ENCODE measurements at places on chromosomes 11 and 22.

- DNase-seq, result no peak
These were observed 80.1 kb upstream of the ALX4 start for GRCh38 chr11:44389963-44390605.

GRCh38 chr22:36220451-36220921, 18.8 kb downstream of the APOL2 start:
- DNase-seq, result no peak

DNA sequence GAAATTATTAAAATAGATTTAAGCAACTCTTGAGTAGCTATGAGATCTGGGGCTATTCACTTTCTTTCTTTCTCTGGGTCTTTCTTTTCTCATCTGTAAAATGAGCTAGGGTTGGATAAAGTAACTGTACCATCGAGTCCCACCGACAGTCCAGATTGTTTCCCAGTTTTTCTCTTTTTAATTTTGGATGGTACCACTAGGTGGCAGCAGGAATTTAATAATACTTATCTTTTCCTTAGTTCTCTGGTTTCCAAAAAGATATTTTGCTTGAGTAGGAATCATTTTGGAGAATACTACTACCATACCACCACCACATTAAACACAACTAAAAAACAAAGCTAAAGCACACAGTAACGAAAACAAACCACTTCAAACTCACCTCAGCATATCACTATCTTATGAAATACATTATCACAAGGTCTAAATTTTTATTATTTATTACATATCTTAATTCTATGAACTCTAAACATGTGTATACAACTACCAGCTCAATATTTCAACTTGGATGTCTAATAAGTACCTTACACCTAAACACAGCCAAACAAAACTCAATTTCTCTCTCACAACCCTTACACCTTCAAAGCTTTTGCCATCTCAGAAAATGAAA, 584.0 kb downstream of the KCNA4 start:
- no peak for DNase-seq

DNA sequence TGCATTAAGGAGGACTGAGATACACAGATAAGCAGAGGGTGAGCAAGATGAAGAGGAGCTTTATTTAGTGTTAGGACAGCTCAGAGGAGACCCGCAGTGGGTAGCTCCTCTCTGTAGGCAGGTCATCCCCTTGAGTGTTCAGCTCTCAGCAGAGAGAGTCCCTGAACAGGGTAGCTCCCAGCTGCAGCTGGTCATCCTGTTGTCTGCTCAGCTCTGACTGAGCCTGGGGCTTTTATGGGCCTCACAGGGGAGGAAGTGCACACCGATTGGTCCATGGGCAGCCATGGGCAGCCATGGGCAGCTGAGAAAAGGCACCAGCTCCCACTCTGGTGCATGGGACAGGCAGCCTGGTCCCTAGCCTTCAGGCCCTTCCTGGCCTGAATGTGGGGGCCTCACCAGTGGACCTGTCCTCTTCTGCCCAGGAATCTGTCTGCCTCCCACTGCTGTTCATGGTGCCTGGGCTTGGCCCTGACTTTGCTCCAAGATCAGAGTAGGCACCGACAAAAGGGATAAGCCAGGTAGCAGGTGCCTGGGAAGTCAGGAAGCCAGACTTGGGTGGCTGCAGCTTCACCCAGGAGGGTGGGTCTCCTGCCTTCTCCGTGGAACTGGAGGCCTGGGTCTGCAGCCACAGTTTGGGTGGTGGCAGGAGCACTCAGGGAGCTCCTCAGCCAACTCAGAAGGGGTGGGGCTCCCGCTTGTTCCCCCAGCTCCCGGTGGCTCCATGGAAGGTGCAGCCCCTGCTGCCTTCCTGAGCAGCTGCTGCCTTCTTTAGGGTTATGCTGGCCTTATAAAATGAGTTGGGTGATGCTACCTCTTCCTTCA, 54.7 kb downstream of the MYEOV start:
- DNase-seq, result no peak

- no peak for DNase-seq
These were observed 20.8 kb upstream of the PICALM start for GRCh38 chr11:86089659-86090058.

DNA sequence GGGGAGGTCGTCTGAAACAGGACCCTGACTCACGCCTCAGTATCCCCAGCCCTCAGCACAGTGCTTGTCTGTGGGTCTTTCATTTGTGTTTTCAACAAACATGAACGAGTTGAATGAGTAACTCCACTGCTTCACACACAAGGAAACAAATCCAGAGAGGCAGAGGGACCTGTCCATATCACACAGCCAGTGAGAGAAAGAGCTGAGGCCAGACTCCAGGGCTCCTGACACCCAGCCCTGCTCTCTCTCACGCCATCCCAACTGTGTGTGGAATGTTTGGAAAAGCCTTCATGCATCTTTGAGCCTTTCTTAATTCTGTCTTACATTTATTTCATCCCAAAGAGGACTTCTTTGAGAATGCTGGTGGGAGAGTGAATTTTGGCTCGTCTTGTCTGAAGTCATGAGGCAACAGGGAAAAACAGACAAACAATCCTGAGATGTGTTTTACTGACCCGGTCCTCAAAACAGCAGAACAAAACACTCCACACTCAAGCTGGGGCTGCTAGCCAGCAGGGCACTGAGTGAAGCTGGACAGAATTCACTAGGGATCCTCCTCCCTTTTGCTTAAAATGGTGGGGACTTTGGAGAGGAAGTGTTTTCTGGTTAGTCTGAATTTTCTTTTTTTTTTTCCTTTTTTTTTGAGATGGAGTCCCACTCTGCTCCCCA, 19.7 kb upstream of the ALG8 start:
- no peak for DNase-seq

DNA sequence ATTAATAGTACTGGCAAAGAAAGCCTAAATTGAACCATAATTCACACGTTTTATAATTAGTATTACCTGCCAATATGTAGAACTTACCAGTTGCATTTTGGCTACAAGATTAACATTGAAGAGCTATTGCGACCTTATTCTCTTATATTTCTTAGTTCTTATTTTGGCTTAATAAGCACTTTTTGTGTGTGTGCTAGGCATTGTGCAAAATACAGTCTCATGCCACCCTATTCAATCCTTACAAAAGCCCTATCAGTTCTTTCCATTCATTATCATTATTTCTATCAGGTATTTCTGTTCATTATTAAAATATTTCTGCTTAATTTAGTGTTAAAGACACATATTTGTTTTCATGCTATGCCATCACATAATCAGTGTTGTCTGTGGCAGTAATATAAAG, 41.2 kb downstream of the MAML2 start:
- DNase-seq, result no peak

DNA sequence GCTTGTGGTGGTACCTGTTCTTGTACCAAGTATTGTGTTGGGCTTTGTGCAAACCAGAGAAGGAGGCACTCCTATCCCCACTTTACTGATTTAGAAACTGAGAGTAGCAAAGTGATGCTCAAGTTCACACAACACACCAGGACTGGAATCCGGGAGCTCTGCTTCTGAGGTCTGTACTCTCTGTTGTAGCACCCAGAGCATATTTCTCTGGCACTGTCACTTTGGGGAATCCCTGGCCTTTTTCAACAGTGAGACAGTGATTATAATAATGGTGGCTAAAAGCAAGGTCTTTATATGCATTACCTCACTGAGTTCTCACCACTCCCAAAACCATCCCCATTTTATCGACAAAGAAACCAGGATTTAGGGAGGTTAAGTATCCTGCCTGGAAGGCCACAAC, 362.4 kb downstream of the TENM4 start:
- no peak for DNase-seq

DNA sequence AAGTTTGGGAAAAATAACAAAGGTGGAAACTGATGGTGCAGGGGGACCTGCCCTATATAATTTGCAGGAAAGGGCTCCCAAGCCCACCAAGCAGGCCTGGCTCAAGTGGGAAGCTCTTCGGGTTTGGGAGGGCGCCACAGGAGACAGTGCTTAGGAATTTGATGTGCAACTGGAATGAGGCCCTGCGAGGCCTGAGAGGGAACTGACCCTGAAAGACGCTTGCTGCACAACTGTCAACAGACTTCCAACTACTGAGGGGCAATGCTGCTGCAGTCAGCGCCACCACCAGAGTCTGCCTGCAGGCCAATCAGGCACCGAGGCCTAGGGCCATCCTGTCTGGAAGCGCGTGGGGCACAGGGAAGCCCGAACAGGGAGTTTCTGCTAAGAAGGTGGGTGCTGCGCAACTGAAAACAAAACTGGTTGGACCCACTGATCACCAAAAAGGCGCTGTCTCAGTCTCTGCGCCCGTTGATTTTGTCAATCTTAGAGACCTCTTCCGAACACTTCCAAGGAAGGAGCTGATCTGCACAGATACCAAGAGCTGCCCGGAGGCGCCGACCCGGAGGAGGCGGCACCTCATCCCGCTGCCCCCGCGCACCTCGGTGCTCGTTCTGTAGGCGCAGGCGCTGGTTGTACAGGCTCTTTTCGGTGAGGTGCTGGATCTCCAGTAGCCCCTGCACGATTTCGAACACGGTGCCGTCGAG, 667 bp downstream of the DGCR6L start:
- DNase-seq, result no peak

DNA sequence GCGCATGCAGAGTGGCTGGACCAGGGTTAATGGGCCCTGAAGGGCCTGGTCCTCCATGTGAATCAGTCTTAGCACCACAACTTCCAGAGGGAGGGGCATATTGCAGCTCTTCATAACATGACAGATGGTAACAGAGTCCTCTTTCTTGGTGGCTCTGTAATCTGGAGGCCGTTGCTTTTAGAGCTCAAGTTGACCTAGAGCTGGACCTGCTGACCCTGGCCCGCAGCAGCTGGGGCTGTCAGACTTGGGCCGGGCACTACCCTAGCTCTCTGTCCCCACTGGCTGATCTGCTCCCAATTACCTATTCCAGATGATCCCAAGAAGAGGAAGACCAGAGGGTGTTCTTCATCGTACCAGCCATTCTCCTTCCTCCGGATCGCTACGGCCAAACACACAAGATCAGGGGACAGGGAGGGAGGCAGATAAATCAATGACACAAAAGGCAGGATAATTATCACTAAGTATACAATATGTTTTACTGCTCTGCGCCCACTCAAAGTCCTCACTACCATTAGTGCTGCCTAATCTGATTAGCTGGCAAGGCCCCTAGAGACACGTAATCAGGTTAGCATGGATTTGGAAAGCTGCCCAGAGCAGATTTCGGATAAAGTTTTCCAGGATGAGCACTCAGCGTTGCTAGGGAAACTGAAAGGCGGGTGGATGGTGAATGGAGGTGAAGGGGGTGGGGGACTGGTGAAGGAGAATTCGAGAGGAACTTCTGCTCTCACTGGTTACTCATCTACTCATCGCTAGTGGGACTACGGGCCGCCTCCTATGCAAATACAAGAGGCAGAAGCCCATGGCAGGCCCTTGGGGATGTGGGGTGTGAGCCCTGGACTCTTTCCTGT, 64.5 kb upstream of the PHOX2A start:
- DNase-seq, result no peak

GRCh38 chr11:19652623-19653375, 59.8 kb upstream of the NAV2 start:
- no peak for DNase-seq

GRCh38 chr11:73149105-73149504, 7.0 kb upstream of the FCHSD2 start:
- no peak for DNase-seq

DNA sequence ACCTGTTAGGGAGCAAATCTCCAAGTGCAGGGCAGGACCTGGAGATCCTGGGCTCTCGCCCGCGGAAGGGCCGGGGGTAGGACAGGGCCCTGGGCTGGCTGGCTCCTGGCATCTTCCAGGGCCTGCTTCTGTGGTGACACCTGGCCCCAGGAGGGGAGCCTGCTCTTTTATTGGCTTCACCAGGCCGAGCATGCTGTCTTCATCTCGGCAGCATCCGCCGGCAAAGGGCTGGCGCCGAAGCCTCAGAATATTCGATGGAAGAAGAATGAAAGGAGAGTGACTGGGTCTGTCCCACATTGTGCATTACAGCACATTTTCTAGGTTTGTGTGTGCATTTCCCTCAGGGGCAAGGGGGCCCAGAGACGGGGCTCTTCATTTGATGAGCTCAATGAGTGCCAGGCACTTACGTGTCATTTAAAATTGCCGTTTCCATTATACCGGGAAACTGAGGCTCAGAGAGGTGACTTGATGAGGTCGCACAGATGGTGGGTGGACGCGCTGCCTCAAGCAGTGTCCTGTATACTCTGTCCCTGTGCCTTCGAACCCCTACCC, 70.0 kb downstream of the RBX1 start:
- no peak for DNase-seq

GRCh38 chr11:47124675-47125074, 52.0 kb downstream of the ARFGAP2 start:
- no peak for DNase-seq

- no peak for DNase-seq
These were observed 538.9 kb upstream of the API5 start for GRCh38 chr11:42772886-42773285.

Measured in iPS DF 19.7 (cell line).